NCI-H1092 treated with DMSO at 0.1 percent for 48 hours (cell line): ENCODE measurements at places on chromosomes 4 and X.

- no peak for DNase-seq
Measured at GRCh38 chr4:156388826-156389225, 435.2 kb upstream of the CTSO start.

GRCh38 chrX:139077281-139078250 lies 366.0 kb upstream of the FGF13 start:
- no peak for DNase-seq

DNA sequence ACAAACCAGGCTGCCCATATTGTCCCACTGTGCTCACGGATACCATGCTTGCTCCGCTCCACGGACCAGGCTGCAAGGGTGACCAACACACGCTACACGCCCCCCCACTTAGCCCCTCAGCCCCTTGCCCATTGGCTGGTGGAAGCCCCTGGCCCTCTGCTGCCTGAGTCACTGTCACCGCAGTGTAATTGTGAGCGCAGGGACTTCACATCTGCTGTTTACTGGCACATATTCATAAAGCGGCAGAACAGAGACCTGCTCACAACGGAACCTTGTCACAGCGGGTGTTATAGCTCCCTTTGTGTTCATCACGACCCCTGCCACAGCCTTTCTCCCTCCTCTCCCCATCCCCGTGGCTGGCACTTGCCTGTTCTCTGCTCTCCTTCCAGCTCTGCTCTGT lies 83.7 kb downstream of the PSAPL1 start:
- DNase-seq, result no peak

DNA sequence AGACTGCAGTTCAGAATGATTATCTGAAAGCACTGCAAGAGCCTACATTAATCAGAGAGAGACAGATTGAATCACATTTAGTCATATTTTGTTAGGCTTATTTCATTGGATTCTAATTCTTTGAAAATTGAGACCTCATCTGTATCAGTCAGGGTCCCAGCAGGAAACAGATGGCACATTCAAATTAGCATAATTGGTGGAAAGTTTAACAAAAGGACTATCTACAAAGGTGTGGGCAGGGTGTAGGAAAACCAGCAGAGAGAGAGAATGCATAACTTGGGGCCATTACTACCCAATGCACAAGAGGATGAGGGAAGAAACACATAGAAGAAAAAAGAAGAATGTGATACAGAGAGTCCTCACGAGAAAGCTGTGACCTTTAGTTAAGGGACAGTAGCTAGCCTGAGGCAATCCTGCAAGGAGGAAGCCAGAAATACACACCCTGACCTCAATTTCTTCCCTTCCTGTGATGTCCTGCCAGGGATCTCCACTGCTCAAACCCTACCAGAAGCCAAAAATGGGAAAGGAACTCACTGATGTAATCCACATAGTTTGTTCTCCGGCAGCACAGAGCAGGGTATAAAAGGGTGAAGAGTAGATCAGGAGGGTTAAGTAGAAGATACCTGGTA lies 17.7 kb upstream of the XKRX start:
- DNase-seq, result no peak

DNA sequence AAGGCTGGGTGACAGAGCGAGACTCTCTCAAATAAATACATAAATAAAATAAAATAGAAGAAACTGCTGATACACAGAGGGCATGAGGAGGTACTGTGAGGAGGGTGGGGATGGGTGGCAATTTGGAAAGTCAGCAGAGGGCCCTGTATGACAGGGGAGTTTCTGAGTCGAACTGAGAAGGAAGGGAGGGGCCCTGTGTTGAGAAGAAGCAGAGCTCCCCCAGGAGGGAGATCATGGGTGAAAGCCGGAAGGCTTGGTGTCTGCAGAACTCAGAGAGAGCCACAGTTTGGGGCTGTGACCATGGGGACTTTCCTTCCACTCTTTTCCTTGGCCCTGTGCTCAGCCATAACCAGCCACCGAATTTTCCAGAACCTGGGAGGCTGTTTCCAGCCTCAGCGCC lies 24.8 kb upstream of the AFAP1 start:
- DNase-seq, result no peak
